ENCODE measurements at places on chromosomes 2 and 18.

DNA sequence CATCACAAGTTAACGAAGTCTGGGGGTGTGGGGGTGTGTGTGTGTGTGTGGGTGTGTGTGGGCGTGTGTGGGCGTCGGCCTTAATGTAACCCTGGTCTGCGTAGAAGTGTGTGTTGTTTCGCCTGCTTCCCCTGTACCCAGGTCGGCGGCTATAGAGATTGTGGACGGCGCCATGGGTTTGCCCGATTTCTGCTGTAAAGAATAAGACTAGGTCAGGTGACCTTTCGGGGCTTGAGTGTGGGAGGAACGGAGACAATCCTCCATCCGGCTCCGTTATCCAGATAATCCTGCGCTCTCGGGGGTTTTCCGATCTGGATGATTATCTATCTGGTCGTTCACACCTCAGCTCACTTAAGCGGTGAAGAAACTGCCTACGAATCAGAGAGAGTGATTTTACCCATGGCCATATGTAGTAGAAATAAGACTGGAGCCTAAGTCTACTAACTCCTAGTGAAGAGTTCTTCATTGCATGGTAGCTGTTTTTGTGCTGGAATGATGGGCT, 543 bp downstream of the HADHB start:
- DNase-seq, result no peak

DNA sequence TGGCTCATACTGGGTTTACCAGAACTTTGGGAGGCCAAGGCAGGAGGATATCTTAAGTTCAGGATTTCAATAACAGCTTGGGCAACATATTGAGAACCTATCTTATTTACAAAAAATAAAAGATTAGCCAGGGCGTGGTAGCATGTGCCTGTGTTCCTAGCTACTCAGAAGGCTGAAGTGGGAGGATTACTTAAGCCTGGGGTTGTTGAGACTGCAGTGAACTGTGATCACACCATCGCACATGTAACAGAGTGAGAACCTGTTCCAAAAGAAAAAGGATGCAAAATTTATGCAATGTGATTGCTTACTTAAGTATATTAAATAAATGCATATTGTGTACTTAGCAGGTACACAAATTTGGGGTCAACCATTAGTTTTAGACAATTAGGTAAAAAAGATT, 768.9 kb upstream of the CDH7 start:
- no peak for DNase-seq

- DNase-seq, result no peak
These were observed 94.8 kb downstream of the INHBB start for GRCh38 chr2:120440521-120441350.

DNA sequence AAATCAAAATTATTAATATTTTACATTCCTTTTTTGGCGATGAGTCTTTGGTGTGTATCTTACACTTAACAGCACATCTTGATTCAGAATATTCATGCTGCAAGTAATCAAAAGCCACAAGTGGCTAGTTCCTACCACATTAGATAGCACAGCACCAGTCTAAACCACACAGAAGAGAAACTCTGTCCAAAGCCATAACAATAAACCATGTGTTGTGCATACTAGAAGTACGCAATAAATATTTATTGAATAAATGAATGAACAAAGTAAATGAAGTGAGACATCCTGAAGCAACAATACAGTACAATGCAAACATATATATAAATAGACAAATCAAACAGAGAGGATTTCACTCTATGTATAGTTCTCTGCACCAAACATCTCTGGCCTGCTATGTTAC, 287.3 kb downstream of the EXOC6B start:
- no peak for DNase-seq

GRCh38 chr18:34122724-34123334, 101.9 kb downstream of the NOL4 start:
- peak; percentile 35 for DNase-seq

DNA sequence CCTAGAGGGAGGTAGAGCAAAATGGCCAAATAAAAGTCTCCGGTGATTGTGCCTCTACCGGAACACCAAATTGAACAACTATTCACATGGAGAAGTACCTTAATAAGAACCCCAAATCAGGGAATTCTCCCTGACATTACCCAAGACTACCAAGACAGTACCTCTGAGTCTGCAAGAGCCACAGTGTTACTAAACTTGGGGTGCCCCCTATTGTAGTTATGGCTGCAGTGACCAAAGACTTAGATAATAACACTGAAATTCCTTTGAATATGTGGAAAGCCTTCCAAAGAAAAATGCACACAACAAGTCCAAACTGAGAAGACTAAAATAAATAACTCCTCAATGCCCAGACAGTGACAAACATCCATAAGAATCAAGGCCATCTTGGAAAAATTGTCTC, 682.9 kb upstream of the LRRTM1 start:
- DNase-seq, result no peak

DNA sequence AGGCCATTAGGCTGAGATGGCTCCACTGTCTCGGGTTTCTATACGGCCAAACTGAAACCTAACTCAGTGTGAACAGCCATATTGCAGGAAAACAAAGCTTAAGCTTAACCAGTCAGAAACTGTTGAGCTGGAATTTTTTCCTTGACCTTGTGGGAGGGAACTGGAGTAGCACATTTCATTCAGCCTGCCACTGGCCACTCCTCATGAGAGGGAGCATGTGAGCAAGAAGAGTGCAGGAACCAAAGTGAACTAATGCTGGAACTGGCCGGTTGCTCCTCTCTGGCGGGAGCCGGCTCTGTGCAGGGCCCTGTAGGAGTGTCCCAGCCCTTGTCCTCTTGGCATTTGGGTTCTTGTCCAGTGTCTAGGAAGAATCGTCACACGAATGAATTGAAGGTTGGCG, 5.9 kb upstream of the POLE4 start:
- DNase-seq, result no peak
